ENCODE measurements at places on chromosomes 6 and 20.

GRCh38 chr20:4151342-4151741 lies 136.0 kb upstream of the RNF24 start:
- no peak for DNase-seq

DNA sequence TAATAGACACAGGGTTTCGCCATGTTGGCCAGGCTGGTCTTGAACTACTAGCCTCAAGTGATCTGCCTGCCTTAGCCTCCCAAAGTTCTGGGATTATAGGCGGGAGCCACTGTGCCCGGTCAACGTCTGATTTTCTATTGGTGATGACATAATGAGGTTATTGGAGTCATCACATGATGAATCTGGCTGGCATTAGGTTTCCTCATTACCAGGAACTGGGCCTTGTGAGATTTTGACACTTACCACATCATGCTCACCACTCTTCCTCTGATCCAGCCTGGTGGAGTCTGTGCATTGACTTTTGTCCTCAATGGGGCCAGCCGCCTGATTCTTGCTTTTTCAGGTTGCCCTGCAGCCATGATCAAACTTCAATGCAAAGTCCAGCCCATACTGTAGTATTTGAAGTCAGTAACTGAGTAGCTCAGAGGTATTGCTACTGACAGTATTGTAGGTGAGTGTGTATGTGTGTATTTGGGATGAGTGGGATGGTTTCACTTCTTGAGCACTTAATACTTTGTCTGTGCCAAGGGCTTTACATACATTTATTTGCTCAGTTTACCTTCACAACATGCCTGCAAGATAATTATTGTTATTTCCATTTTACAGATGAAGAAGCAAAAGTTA lies 16.0 kb downstream of the ANKS1A start:
- DNase-seq, result peak; percentile 17

- no peak for DNase-seq
Observed at GRCh38 chr6:15827496-15828255, 164.8 kb upstream of the DTNBP1 start.

GRCh38 chr6:28929887-28930620 lies 6.3 kb upstream of the TRIM27 start:
- no peak for DNase-seq

GRCh38 chr20:25049261-25050060 lies 8.5 kb downstream of the ACSS1 start:
- DNase-seq, result no peak

DNA sequence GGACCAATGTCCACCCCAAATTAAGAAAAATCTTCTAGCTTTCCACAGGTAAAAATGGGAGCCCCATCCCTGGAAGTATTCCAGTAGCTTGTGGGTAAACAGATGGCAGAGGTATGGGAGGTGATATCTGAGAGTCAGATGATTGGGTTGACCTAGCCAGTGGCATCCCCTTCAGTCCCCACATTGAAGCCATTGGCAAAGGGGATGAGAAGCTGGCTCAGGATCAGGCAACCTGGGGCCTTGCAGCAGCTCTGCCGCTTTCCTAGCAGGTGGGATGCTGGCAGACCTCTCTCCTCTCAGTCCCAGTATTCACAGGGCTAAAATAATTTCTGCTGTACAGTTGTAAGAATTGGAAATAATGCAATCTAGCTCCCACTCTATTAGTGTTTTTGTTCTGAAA lies 108.9 kb upstream of the KCNG1 start:
- DNase-seq, result no peak
